Peyer's patch (tissue), 4 donors: ENCODE measurements at places on chromosomes 6 and 20. TPM values are rescaled to one million over a fixed set of nuclear protein-coding genes. Genes with fewer than 3 reads are reported as not detected.

Gene SAMHD1
- 74.2 TPM for total RNA-seq

Gene BPIFA1
- not detected for total RNA-seq

Gene RAB5IF
- total RNA-seq: 55.6 TPM

Gene PNLDC1
- not detected for total RNA-seq

Gene FIG4
- 14.7 TPM for total RNA-seq

Gene RAB23
- 4.8 TPM for total RNA-seq

Gene NOTCH4
- total RNA-seq: 1.8 TPM

Gene TSPO2
- total RNA-seq: not detected

Gene SMIM26
- total RNA-seq: 19.8 TPM

Gene CPNE5
- 0.35 TPM for total RNA-seq

Gene SAMD5
- total RNA-seq: 9.7 TPM

Gene KCNQ5
- not detected for total RNA-seq

Gene HLA-DRA
- 371 TPM for total RNA-seq

Gene SERAC1
- 7.0 TPM for total RNA-seq

Gene SENP6
- 102 TPM for total RNA-seq

Gene TRDN
- not detected for total RNA-seq

Gene OR10C1
- not detected for total RNA-seq

Gene RIPOR3
- total RNA-seq: 8.2 TPM

Gene DPPA5
- total RNA-seq: not detected

Gene ULBP3
- total RNA-seq: not detected
